ENCODE measurements at places on chromosomes 12 and 14.

DNA sequence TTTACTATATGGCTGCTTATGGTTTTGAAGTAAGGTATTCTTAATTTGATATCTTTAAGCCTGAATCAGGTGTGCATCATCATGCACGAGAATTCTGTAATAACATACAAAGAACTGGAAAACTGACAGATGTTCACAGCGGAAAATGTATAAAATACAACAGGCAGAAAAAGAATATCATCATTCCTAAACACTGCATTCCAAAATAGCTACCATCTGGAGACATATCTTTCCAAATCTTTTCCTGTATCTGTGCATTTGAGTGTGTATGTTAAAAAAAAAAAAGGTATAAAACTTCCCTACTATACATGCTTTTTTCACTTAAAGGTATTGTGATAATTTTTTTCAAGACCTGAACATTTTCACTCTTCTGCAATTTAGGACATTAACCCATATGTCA, 13.7 kb downstream of the PTPRO start:
- DNase-seq: no peak

GRCh38 chr12:106248312-106248845, 559 bp upstream of the CKAP4 start:
- DNase-seq: no peak

DNA sequence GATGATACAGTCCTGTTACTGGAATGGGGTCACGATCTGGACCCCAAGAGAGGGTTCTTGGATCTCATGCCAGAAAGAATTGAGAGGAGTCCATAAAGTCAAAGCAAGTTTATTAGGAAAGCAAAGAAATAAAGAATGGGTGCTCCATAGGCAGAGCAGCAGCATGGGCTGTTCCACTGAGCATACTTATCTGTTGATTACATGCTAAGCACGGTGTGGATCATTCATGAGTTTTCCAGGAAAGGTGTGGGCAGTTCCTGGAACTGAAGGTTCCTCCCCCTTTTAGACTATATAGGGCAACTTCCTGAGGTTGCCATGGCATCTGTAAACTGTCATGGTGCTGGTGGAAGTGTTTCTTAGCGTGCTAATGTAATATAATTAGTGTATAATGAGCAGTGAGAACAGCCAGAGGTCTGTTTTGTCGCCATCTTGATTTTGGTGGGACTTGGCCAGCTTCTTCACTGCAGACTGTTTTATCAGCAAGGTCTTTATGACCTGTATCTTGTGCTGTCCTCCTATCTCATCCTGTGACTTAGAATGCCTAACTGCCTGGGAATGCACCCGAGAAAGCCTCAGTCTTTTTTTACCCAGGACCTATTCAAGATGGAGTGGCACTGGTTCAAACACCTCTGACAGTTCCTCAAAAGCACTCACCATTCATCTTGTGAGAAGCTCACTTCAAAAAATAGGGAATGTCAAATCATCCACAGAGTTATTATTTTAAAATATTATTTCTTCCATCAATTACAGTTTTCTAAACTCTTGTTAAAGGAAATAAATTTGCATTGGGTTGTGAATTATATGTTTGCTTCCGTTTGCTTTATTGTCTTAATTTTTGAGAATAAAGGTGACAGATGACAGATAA, 1358.8 kb upstream of the TMEM132C start:
- no peak for DNase-seq

- no peak for DNase-seq
These were observed 2.5 kb downstream of the PGAM5 start for GRCh38 chr12:132713123-132713522.
